ENCODE measurements at places on chromosomes 3 and 15.

DNA sequence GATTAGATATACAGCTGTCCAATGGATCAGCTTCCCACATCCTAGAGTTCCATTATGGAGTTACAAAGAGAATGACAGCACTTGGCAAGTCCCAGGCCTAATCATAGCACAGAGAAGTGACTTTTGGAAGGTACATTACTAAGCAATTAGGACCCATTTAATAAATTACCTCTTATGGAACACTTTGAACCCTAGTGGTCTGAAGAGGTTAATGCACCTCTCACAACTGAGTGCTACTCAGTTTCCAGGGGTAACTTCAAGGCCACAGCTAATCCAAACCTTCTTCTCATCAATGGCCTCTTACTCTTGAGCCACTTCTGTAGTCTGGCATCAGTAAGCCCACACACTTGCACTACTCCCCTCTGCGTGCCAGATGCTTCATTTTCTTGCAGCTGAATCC lies 34.9 kb upstream of the MEIS2 start:
- no peak for DNase-seq

DNA sequence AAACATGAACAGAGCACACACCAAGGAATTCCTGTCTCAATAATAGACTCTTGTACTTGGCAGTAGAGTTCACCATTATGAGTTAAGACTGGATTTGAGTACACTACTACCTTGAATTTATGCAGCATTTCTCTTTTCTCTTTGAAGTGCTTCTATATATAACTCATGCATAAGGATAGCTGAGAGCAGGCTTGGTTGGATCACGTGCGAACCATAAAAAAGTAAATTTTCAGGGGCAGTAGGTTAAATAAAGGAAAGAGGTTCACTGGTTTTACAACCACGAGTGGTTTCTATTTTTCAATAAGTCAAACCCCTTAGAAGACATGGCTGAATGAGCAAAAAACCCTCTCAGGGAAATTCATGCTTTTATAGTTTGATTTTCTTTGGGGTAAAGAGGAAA lies 28.6 kb upstream of the PDZRN3 start:
- no peak for DNase-seq

GRCh38 chr3:99854756-99855298 lies 37.2 kb downstream of the CMSS1 start:
- no peak for DNase-seq

GRCh38 chr3:177295116-177295515 lies 97.8 kb upstream of the TBL1XR1 start:
- DNase-seq, result no peak

DNA sequence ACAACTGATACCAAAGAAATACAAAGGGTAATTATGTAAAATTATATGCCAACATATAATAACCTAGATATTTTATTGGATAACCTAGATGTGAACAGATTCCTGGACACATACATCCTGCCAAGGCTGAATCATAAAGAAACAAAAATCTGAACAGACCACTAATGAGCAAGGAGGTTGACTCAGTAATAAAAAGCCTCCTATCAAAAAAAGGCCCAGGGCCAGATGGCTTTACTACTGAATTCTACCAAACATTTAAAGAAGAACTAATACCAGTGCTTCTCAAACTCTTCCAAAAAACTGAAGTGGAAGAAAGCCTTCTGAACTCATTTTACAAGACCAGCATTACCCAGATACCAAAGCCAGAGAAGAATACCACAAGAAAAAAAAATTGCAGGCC lies 32.4 kb downstream of the THBS1 start:
- DNase-seq, result no peak

DNA sequence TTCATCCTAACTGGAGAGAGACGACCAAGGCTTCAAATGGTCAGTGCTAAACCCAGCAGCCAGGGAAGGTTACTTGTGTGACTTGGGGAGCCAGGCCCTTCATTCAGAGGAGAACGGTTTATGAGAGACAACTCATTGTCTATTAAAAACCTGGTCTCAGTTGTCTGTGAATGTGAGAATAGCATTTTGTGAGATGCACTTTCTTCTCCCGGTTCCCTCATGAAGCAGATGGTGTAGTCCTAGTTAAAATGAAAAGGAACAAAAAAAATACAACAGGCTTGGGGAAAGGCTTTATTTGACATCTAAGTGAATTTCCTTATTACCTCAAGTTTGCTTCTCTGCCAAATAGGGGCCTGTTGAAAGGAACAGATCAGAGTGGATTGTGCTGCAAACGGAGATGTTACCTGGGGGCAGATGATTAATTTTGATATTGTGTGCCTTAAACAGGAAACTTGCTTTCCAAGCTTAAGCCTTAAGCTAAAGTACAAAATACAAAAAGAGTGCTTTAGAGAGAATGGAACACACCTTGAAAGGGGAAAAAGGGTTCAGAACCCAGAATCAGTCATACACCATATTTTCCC lies 202.7 kb upstream of the BHLHE40 start:
- DNase-seq, result no peak

DNA sequence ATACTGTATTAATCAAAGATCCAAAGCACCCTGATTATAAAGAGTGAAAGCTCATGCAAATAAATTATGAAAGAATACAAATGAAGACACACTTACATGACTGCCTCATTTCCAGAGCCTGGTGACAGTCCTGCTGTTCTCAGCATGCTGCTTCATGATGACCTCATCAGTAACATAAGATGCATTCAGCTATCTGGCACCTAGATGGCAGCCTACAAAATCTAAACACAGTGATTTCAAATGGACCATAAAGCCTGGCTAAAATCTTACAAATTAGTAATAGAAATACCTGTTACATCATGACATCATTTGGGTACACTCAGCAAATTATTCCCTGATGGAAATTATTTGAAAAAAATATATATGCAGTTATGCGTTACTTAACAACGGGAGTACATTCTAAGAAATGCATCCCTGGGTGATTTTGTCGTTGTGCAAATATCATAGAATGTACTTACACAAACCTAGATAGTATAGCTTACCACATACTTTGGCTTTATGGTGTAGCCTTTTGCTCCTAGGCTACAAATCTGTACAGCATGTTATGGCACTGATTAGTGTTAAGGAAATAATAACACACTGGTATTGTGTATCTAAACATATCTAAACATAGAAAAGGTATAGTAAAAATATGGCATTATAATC lies 207.2 kb downstream of the EPHA3 start:
- DNase-seq, result no peak

DNA sequence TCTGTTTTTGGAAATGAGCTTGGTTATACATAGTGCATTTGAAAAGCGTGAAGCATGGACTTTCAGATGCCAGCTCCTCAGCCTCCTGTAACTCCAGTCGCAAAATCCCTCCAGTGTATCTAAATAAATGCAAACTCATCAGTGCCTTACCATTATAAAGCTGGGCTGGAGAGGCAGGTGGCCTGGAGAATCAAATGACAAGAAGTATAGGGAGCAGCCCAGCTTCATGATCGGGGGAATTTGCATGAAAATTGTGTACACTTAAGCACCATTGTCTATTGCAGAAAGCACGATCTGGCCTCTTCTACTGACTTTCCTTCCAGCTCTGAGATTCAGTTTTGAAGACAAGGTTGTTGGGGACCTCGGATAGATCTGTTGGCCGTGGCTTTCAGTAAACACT lies 71.7 kb downstream of the IGF1R start:
- DNase-seq, result no peak

- no peak for DNase-seq
Observed at GRCh38 chr15:52232327-52232726, 41.1 kb upstream of the GNB5 start.

- no peak for DNase-seq
Observed at GRCh38 chr3:63387568-63387967, 109.5 kb downstream of the SYNPR start.

DNA sequence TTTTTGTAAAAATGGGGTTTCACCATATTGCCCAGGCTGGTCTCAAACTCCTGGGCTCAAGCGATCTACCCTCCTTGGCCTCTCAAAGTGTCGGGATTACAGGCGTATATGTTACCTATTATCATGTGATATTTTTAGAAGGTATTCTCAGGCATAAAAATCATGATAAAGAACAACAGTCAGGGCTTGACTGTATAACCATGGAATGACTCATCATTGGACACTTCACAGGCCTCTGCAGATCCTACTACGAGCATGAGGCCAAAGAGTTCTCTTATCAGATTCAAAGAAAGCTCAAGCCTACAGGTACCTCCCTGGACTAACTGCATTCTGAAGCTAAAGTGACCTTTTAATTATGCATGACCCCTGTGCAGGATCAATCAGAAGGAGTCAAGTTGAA lies 91.7 kb upstream of the PRICKLE2 start:
- no peak for DNase-seq

All from NCI-H2227 treated with DMSO at 0.1 percent for 48 hours (cell line).